ENCODE measurements at places on chromosomes 7 and 10.

DNA sequence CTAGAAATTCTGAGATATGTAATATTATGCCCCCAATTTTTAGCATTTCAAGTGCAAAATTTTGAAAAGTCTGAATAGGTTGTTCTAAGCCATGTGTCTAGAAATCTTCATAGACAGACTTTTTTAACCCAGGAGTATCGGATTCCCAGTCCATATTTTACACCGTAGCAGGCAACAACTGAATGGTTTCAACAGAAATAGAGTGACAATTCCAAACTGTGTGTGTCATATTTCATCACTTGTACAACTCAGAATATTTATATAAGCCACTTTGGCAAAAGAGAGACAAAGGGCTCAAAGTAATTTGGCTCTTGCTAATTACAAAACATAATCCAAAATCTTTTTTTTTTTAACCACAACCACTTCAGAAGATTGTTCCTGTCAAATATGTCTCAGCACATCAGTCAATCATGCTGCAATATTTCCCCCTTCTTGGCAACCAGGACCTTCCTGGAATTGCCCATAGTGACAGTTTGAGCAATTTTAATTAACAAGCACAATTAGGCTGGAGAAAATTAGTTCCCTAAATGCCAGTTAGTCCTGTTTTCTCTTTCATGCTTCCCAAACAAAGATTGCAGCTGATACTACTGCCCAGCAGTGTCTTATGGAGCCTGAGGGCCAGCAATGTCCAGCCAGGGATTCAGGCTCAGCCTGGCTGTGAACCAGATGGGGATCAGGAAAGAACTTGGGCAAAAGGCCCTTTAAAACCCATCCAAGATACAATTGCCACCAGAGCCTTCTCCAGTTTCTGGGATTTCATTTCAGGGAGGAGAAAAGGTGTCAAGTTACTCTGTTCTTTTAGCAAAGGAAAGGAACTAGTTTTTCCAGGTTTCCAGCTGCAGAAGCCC, 533.3 kb upstream of the GHITM start:
- no peak for DNase-seq

DNA sequence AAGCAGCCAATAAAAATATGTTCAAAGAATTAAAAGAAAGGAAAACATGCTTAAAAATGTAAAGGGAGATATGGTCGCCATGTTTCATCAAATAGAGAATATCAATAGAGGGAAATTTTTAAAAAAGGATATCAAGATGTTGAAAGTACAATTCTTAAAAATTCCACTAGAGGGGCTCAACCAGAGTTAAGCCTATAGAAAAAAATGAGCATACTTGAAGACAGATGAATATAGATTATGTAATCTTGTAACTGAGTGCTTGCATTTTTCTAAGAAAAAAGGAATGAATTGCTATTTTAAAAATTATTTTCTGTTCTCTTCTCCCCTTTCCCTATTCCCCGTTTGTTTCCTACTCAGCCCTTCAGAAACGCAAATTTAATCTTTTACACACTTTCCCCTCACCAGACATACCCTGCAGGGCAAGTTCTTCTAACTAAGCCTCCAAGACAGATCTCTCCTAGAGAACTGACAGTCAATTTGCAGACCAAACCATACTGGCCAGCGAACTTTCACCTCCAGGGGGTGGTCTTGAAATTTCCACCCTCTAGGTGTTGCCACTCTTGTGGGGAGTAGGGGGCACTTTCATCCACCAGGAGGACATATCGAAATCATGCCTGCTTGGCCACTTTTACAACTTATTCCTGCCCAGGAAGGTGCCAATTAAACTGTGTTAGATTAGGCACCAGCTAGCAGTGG, 67.7 kb downstream of the NSUN6 start:
- DNase-seq = no peak

DNA sequence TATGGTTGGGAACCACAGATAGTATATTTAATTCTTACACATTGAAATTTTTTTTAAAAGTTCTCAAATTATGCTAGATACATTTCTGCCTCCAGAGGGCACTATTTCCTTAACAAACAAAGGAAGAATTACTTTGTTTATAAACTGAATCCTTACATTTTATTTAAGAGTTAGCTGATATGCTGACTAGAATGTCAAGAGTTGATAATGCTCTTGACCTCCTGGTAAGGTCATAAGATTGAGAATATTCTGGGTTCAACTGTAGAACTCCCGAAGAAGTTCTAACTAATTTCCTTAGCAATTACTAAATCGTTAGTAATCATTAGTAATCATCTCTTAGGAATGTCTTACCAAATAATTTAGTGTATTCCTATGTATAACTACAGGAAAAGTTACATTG, 95.3 kb upstream of the CYP26C1 start:
- peak; percentile 23 for DNase-seq

- peak; percentile 47 for DNase-seq
Observed at GRCh38 chr7:141074162-141074991, 513 bp downstream of the TMEM178B start.

GRCh38 chr7:93178213-93178612, 30.0 kb upstream of the SAMD9L start:
- peak; percentile 1 for DNase-seq

DNA sequence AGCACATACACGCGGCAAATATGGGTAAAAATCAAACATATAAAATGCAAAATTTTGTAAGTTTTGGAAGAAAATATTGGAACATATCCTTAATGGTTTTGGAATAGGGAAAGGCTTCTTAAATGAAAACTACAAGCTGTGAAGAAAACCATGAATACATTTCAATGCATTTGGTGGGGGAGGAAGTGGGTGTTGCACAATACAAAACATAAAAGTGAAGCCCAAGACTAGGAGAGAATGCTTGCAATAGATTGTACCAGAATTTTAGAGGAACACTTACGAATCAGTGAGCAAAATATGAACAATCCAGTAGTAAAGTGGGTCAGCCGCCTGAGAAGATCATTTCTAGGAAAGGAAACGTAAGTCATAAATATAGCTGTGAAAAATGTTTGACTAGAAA, 322.6 kb upstream of the MKI67 start:
- no peak for DNase-seq

- DNase-seq = no peak
Observed at GRCh38 chr7:111952783-111953182, 253.4 kb downstream of the DOCK4 start.

DNA sequence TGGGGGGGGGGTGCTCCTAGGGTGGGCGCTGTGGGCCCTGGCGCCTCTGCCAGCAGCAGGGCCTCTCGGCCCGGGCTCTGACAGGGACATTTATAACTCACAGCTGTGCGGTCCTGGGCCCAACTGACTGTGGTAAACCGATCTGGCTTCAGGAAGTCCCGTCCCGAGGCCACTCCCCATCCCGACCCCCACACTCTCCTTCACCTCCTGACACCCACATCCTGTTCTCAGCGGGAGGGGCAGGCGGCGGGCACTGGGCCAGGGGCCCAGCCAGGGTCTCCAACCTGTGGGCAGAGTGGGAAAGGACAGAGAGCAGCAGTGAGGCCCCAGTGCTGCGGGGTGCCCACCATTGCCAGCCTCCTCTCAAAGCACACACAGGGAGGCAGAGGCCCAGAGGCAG, 69.1 kb downstream of the ZMIZ1 start:
- DNase-seq = no peak

DNA sequence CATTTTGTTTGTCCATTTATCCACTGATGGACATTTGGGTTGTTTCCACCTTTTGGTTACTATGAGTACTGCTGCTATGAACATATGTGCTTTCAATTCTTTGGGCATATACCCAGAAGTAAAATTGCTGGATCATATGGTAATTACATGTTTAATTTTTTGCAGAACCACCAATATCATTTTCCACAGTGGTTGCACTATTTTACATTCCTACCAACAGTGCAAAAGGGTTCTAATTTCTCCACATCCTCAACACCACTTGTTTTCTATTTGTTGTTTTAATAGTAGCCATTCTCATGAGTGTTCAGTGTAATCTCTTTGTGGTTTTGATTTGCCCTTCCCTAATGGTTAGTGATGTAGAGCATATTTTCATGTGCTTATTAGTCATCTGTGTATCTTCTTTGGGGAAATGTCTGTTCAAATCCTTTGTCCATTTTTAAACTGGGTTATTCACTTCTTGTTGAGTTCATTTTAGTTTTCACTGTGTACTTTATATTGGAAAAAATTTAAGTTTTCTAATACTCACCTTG, 101.9 kb downstream of the HIBADH start:
- DNase-seq = no peak

DNA sequence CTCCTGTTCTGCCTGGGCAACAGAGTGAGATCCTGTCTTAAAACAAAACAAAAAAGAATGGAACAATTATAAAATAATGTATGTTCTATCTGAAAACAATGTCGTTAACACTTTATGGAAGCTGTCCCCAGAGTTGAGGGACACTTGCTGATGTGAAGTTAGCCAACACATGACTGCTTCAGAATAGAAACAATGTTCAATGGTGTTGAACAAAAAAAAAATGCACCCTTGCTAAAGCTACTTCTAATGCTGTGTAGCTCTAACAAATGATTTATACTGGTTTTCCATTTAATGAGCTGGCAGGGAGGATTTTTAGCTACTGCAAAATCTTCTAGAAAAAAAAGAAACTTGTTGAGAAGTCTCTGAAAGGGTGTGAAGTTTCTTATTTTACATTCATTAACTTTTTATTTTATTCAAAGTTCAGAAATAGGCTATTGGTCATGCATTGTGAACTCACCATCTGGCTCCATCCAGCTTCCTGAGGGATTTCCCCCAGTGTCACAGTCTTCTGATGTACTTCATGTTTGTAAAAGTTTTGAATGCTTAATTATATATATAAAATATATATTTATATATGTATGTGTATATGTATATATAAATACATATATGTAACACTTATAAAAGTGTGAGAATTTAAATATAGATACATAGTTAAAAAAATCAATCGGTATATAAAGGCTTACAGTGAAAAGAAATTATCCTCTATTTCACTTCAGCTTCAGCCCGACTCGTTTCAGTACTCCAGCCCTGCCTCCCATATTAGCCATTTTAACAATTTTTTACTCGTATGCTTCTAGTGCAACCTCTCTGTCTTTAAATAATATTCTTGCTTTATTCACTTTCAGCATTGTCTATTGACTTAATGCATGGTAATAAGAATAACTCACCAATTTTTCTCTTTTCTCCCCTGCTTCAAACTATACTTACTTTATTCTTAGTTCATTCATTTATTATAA, 35.0 kb downstream of the HDAC9 start:
- no peak for DNase-seq

DNA sequence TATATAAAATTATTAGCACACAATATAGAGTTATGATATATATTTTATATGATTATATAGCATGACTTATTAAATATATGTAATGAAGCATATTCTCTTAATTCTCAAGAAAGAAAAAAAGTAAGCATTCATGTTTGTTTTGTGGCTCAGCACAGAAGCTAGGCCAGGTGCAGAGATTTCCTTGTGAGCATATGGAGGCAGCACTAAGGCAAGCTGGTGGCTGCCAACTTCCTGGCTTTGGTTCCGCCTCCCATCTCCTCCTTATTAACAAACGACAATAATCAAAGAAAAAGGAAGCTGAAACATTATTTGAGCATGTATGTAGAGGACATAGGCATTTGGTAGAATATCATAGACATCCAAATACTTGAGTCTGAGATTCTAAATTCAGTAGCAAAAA, 130.3 kb downstream of the ST7 start:
- DNase-seq = no peak

GRCh38 chr10:124206616-124207015, 113.2 kb upstream of the CHST15 start:
- DNase-seq = no peak

DNA sequence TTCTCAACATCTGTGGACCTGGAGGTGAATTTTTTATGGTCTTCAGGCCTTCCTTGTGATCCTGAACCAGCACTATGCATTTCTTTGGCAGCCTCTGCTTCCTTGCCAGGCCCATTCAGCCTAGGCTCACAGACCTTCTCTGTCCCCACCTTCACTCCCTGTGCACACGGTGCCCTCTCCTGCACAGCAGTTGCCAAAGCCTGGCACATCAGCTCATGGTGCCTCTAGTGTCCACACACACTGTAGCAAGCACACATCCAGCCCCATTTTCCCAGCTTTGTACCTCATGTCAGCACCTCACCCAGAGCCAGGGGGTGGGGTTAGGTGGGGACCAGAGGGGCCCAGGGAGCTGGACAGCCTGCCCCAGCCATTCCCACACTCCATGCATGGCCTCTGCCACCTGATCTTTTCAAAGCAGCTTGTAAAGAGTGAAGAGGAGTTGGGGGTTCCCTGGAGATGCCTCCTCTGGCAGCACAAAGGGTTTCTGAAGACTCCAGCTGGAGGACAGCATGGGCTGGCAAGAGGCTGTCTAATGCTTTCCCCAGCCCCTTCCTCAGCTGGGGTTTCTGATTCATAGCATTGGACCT, 57.9 kb upstream of the TMEM72 start:
- no peak for DNase-seq

GRCh38 chr10:114862456-114862855, 40.9 kb downstream of the FHIP2A start:
- DNase-seq = no peak

GRCh38 chr7:1228545-1229201, 4.0 kb upstream of the UNCX start:
- no peak for DNase-seq

DNA sequence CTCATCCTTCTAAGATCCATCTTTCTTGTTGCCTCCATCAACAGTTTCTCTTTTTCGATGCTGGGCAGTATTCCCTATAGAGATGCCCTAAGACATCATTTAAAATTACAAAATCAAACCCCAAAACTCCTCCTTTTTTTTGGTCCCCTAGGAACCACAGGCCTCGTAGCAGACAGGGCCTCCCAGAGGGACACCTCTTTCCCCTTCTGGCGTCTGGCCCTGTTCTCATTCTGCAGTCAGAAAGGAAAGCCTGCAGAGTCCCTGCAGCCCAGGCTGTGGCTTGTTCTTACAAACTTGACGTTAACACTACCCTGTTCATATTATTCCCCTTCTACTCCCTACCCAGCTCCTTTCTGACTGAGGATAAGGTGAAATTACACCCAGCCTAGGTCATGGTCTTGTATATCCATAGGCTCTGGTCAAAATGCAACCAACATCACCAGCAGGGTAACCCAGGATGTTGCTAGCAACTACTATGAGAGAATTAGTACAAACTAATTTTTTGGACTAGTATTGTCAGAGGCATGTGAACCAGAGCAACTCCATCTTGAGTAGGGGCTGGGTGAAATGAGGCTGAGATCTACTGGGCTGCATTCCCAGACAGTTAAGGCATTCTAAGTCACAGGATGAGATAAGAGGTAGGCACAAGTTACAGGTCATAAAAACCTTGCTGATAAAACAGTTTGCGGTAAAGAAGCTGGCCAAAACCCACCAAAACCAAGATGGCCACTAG, 3.5 kb upstream of the EPHA1 start:
- DNase-seq = no peak

- no peak for DNase-seq
Observed at GRCh38 chr7:35513828-35514227, 181.1 kb downstream of the HERPUD2 start.
